ENCODE measurements at places on chromosomes 4 and X.

GRCh38 chr4:41257906-41258305, 1.2 kb downstream of the UCHL1 start:
- DNase-seq, result no peak

DNA sequence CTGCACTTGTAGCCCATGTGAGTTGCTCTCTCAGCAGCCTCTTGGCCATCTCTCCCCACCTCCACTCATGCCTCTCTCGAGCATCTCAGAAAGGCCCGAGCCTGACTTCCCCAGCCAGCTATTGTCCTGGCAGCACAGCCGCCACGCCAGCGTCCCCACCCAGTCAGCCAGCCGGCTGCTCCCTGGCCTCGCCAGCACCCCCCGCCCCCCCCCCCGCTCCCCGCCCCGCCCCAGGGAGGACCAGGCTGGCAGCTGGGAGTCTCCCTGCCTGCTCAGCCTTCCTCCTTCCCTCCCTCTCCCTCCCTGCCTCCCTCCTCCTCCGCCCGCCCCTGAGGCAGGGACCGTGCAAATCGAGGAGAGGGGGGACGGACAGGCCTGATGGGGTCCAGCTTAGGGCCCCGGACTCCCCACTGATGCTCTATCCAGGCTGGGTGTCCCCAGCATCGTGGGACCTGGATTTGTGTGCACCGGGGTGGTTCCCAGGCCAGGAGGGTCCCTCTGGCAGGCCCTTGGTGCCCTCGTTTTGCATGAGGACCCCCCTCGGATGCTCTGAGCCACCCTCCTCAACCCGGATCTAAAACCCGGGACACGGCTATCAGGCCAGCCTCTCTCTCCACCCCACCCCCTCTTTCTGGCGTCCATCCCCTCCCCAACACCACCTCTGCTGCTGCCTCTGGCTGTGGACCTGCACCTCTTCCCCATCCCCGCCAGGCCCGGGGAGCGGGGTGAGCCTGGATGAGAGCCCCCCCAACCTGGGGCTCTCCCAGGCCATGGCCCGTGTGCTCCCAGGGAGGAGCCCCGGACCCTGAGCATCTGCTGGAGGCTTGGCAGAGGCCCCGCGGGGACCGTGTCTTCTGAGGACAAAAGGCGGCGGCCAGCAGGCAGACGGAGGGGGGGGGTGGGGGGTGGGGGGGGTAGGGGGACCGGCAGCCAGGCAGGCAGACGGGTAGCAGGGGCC, at the start of gene GPR173:
Gene GPR173 (plus strand): TSS at position 621 of the 958 bp plus-strand sequence. CDS start 27,833 bp downstream, outside the sequence.
- peak; percentile 60 for DNase-seq

GRCh38 chr4:108703370-108703769, 53.0 kb downstream of the OSTC start:
- no peak for DNase-seq

GRCh38 chrX:155027509-155028066, 944 bp downstream of the FUNDC2 start:
- peak; percentile 85 for DNase-seq

DNA sequence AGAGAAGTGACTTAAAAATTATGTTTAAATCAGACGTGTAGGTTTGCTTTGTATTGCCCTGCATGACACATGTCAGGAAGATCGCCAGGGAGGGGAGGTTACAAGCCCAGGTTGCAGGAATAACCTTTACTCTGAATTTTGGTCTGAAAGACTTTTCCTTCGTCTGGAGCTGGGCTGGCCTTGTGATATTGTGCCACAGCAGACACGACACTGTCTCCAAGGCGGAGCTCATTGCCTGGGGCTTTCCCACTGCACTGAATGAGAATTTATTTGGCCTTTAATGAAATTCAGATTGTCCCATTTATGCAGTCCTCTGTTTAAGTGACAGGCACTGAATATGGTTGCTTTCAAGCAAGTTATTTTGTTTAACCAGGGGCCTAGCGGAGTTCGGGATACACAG, 45.1 kb downstream of the RHOH start:
- DNase-seq, result no peak
